ENCODE measurements at places on chromosomes 11 and 22.
A peak's percentile ranks its signal among the peaks of the same experiment; 100 is the strongest.

DNA sequence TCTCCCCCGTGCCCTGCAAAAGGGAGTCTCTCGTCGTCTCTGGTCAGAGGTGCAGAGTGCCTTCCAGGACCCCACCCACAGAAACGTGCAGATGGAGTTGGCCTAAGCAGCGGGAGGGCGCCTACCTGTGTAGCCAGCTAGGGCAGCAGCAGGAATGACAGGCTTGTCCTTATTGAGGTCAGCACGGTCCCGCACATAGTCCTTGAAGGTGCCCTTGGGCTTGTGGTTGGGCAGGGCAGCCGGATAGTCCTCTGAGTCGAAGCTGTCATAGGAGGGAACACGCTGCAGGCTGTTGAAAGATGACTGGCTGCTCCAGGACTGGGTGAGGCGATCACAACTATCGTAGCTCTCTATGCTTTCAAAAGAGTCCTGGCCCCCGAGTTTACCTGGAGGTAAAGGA is 107.3 kb downstream of the ETS1 start:
- DNase-seq: no peak

DNA sequence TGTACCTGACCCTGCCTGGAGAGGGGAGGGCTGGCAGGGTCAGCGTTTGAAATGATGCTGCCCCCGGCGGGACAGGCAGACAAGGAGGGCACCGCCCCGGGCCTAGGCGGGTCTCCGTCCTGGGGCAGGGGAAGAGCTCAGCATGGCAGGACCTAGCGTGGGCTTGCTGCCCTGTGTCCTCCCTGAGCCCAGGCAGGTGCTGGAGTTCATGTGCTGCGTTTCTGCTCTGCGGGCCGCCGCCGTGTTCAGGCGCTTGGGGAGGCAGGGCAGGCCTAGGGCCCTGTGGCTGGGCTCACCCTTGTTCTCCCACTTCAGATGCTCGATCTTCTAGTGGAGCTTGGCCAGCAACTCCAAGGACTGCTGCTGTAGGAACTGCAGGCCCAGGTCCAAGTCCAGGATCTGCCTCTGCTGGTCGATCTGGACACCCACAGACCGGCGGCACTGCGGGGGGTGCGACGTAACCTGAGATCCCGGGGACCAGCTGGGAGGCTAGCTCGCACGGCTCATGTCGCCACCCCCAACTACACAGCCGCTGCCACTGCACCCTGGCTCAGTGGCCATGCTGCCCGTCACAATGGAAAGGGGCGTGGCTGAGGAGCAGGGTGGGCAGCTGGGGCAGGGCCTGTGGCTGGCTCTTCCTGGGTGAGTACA is 84.4 kb downstream of the MED15 start:
- no peak for DNase-seq

GRCh38 chr11:18524248-18524647 is 2.5 kb downstream of the TSG101 start:
- DNase-seq: no peak

GRCh38 chr22:41834005-41834944 is 1.4 kb downstream of the SREBF2 start:
- no peak for DNase-seq

DNA sequence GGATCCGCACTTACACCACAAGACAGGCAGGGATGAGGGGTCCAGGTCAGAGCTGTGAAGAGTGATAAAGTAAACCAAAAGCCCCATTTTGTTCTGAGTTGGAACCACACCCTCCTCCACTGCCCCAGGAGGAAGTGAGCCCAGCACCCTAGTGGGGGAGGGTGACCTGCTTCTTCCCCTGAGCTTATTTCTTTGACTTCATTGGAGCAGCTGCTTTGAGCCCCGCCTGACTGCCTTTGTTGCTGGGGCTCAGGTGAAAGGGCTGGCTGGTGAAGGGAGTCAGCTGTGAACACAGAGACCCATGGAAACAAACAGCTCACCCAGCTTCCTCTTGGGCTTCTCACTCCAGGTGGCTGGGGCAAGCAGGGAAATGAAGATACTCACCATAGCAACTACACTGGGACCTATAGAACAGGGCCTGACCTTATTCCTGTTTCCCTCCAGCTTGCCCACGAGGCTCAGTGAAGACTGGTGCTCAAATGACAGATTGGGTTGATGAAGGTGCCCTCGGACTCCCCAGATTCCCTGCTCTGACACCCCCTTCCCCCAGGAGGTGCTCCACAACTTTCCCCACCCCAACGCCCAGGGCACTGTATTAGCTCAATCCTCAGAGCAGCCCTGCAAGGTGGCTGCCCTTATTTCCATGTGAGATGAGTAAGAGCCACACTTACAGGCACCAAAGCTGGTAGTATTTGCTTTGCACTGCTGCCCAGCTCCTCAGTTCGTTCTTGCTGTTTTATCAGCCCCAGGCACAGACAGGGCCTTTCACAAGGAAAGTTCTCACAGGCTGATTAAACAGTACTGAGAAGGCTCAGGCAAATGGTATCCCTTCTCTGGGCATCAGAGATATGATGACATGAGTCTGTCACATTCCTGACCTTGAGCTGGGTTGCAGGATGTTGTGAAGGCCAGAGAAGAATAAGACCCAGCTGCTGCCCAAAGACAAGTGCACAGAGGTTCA is 2.4 kb downstream of the UCP2 start:
- DNase-seq: peak; percentile 66

DNA sequence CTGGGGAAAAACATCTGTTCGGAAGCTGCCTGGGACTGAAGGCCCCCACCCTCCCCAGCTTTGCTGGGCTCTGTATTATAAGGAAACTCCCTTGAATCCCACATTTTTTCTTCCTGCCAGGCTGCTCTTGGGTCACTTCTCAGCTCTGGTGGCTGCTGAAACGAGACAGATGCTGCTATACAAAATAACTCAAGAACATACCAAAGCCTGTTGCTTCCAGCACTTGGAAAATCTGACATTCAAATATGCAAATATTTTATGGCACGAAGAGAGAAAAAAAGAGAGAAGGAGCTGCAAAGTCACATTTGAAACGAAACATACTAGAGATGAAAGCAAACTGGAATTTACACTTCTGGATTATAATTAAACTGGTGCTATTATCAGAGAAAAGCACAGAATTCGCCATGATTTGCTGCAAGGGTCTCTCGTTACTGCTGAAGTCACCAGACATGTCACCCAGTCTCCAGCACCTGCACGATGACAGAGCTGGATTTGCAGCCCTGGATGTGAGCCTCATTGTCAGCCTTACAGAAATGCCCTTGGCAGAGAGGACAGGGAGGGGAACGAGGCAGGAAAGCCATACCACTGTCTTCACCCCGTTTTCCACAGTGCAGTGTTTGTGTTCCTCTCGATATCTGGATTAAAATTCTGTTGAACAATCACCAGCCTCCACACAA is 47.9 kb upstream of the IGSF9B start:
- no peak for DNase-seq

- no peak for DNase-seq
Observed at GRCh38 chr11:10291801-10292638, 2.0 kb downstream of the SBF2 start.

- peak; percentile 16 for DNase-seq
Observed at GRCh38 chr11:8813658-8814057, 97.3 kb upstream of the AKIP1 start.

DNA sequence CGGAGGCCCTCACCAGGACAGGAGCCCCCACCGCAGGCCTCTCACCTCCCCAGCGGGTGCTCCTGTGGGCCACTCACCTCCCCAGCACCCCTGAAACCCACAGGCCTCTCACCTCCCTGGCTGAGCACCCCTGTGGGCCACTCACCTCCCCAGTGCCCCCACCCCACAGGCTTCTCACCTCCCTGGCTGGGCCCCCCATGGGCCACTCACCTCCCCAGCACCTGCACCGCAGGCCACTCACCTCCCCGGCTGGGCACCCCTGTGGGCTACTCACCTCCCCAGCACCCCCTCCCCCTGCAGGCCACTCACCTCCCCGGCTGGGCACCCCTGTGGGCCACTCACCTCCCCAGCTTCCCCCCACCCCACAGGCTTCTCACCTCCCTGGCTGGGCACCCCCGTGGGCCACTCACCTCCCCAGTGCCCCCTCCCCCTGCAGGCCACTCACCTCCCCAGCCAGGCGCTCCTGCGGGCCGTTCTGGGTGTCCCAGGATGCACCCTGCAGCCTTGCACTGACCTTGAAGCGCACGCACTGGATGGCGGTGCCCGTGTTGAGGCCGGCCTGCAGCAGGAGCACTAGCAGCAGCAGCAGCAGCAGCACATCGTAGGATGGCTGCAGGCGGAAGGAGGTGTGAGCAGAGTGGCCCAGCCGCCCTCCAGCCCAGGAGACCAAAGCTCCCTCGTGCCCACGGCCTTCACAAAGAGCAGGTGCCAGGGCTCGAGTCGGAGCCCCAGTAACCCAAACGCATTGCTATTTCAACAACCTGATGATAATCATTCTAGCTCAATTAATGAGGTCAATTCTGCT is 5.7 kb upstream of the TTLL8 start:
- DNase-seq: no peak

GRCh38 chr11:48001438-48002021 is 21.2 kb downstream of the PTPRJ start:
- DNase-seq: peak; percentile 83

DNA sequence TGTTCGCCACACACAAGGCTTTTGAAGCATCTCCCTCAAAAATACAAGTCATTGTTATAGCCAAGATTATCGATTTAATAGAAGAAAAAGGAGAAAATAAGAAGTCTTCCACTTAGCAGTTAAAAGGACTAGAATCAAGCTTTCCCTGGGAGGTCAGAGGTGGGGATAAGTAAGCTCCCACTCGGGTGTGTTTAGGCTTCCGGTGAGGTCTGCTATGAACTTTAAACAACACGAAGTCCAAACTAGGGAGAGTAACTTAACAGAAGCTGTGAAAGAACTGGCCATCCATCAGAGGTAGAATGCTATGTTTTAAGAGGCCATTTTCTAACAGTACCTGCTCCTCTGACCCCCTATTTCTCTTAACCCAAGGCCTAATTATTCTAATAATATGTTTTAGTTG is 91.4 kb upstream of the APOA1 start:
- no peak for DNase-seq

- no peak for DNase-seq
Observed at GRCh38 chr11:55658031-55658573, 3.9 kb upstream of the OR4C6 start.

- DNase-seq: peak; percentile 19
Observed at GRCh38 chr11:19711911-19712280, 741 bp upstream of the NAV2 start.

DNA sequence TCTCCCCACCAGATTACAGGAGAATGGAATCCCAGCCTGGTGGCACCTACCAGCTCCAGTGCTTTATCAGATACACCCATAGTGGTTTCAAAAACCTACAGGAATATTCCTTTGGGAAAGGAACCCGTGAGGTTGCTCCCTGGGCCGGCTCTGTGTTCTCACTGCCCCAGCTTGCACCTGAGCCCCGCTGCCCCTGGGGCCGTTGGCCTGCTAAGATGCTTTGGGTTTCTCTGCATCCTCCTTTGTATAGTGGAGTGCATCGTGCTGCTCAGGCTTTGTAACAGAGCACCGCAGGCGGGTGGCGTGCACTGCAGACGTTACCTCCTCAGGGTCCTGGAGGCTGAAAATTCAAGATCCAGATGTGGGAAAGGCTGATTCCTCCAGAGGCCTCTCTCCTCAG is 414.1 kb downstream of the BRD1 start:
- DNase-seq: no peak

DNA sequence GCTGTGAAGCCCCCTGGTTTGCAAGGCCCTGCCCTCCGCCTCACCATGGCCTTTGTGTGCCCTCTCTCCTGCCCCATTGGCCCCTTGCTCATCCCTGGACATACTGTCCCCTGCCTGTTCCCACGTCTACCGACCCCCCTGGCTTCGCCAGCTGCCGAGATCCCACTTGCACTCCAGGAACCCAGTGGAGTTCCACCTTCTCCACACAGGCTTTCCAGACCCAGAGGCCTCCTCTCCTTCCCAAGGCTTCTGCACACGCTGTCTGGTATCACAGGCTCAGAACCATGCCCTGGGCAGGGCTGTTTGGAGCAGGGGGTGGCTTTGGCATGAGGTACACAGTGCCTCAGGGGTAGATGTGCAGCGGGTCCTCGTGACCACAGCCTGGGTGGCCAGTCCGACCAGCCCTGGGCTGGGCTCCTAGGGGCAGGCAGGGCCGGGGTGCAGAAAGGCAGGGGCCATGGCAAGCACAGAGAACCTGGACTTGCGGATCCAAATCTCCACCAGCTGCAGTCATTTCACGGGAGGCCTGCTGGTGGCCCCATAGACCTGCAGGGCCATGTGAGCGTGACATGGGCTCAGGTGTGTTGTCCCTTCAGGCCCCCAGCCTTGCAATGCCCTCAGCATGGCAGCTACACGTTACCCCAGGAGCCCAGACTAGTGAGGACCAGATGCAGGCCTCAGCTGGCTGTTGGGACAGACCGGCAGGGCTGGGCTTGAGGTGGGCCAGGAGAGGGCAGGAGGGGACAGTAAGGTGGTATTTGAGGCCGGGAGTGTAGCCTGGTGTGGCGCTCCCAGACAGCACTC is 9.5 kb downstream of the GRK2 start:
- no peak for DNase-seq

GRCh38 chr11:118406599-118407166 is 5.3 kb downstream of the ATP5MG start:
- DNase-seq: no peak

DNA sequence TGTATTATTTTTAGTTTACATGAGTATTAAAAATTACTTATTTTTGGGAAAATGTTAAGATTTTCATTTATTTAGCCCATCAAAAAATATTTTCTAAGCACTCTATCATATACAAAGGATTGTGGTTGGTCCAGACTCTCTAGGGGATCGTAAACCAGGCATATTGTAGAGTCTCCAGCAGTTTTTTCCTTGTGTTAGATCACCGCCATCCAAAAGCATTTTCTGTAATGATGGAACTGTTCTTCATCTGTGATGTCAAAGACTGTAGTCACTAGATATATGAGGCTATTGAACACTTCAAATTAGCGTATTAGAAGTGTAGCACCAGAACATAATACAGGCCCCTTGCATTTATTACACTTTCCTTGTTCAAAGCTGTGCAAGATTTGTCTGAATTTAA is 154.9 kb downstream of the SBF2 start:
- DNase-seq: no peak

GRCh38 chr22:44566911-44567310 is 68.9 kb upstream of the RTL6 start:
- DNase-seq: no peak

DNA sequence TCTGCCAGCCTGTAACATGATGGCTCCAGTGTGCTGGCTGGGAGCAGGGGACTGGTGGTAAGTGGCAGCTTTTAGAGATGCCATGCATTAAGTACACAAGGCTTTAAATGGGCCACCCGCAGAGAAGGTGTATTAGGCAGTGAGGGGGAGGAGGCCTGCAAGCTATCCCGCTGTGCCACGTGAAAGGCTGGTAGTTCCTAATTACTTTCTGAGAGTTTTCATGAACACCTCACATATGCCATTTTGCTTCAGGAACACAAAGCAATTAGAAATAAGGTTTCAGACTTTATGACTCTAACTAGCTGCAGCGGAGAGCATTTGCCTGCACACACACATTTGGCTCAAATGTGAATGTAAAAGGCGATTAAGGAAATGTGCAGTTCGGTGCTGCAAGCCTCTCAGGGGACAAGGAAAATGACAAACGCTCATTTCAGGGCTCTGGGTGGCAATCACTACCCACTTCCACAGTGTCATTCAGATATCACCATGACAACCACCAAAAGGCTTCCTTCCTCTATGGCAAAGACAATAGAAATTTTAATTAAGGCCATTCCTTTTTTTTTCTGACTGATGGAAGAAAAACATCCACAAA is 116.6 kb downstream of the PLEKHA7 start:
- no peak for DNase-seq

All from stimulated activated naive CD4-positive, alpha-beta T cell treated with Interleukin-2 at 50 U/mL for 16 hours (primary cell).